ENCODE measurements at places on chromosomes 1 and 21.

- no peak for DNase-seq
Observed at GRCh38 chr1:5830771-5831599, 161.2 kb downstream of the NPHP4 start.

DNA sequence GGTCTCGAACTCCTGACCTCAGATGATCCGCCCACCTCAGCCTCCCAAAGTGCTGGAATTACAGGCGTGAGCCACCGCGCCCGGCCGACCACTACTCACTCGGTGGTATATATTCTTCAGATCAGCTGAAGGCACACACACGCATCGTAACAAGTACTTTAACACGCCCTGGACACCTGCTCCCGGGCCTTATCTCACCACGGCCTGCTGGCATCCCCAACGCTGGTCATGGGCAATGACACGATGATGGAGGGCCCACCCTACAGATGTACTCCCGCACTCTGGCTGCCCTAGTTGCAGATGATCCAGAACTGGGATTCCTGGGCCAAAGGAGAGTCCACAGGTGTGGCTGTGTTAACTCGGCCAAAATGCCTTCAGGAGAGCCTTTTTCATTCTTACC lies 11.6 kb downstream of the UBE2J2 start:
- no peak for DNase-seq

DNA sequence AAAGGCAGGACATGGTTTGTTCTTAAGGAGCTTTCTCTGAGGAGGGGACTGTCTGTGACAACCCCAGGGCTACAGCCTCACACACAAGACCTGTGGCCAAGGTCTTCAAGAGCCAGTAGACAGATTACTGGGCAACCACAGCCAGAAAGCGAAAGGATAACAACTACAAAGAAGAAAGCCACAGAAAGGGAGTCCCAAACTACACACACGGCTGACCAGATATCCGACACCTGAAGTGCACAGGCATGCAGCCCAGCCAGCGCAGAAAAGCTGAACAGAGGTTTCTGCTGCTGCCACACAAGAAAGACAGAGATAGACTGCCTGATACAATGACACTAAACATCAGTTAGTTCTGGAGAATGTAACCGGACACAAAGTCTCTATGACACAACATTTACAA lies 21.4 kb upstream of the NADK start:
- DNase-seq: no peak

GRCh38 chr1:33599516-33600115 lies 127.2 kb downstream of the ZSCAN20 start:
- DNase-seq: no peak

- no peak for DNase-seq
Observed at GRCh38 chr1:52641307-52641706, 8.3 kb downstream of the SHISAL2A start.

DNA sequence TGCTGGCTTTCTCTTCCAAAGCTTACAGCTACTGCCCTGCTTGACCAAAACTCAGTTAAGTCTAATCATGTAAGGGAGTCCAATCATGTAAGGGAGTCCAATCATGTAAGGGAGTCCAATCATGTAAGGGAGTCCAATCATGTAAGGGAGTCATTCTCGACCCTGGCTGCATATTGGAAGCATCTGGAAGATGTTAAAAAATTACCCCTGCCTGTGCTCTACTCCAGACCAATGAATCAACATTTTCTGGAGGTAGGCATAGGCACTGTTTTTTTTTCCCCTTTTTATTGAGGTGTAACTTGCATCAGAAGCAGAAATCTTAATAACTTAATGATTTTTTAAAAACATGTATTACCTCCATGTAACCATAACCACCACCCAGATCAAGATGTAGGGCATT lies 9.4 kb downstream of the PIGP start:
- no peak for DNase-seq

DNA sequence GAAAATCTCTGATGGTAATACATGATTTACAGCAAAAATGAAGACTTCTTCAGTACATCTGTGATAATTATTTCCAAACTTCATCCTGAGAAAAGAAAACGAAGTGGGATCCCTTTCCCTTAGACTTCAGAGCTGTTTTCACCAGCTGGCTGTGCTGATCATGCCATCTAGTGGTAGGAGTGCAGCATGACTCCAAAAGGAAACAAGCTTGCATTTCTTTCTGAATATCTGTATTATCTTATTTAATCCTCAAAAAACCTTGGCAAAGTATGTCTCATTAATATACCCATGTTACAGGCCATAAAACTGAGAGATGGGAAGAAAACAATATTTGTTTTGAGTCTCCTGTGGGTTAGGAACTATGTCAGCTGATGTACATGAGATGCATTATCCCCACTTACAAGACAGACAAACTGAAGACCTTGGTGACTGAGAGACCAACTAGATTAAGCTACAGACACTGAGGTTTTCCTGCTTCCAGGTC lies 9.8 kb upstream of the GJA8 start:
- no peak for DNase-seq

DNA sequence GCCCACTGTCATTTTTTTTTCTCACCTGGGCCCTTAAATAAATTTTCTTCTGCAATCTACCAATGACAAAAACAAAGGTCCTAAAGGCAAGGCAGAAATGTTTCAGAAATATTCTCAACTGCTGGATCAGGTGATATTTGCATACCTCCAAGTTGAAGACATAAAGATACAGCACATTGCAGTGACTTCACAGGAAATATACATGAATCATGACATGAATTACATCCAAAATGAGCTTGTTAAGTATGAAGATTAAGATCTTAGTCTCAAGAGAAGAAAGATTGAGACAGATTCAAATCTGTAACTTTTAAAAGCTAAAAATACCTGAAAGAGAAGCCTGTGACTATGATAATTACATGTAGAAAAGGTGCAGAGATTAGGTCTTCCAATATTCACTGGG lies 207.8 kb downstream of the SIPA1L2 start:
- DNase-seq: no peak

GRCh38 chr1:228402641-228403025 lies 4.0 kb downstream of the TRIM11 start:
- DNase-seq: no peak

- DNase-seq: no peak
Observed at GRCh38 chr1:57898531-57898930, 474.7 kb upstream of the DAB1 start.

DNA sequence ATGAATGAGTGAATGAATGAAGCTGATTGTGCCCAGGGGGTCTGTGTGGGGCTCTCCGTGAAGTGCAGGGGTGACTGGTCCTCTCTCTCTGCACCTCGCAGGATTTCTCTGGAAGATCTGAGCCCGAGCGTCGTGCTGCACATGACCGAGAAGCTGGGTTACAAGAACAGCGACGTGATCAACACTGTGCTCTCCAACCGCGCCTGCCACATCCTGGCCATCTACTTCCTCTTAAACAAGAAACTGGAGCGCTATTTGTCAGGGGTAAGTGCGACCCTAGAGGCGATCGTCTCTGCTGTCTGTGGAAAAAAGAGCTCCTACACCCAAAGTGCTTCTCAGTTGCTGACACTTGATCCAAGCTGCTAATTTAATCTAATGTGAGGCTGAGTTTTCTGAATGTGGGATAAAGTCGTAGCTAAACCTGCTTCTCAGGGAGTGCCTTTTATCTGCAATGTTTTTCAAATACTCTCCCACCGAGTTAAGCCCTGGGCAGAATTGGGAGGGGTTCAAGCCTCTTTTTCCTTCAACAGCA lies 101.7 kb downstream of the HUNK start:
- no peak for DNase-seq

- no peak for DNase-seq
Observed at GRCh38 chr21:40243685-40244084, 376.4 kb downstream of the PCP4 start.

GRCh38 chr21:38126666-38127303 lies 130.0 kb upstream of the KCNJ15 start:
- DNase-seq: peak; percentile 3

DNA sequence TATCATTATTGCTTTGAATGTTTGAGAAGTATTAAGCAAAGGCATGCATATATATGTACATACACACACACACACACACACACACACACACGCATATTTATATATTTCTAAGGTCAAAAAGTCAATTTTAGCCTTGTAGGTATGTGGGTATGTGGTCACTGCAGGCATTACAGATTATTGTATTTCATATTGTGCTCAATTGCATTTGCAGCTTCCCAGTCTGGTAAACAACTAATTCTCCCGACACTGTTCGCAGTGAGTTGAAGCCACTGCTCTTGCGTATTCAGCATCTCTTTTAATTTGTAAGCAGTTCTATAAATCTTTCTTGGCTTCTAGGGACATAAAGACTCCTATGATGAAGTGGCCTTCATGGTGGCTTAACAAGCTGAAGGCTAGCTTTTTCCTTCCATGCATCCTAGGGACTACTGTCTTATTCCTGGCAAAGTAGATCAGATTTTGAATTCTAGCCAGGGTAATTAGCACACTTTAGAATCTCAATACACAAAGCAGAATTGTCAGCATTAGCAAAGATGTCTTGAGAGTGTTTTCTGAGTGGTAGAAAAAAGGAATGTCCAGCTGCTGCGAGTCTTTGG lies 368.6 kb upstream of the NEGR1 start:
- DNase-seq: no peak

GRCh38 chr1:116020668-116021272 lies 44.5 kb downstream of the SLC22A15 start:
- DNase-seq: peak; percentile 6

GRCh38 chr1:154352581-154353459 lies 27.5 kb downstream of the ATP8B2 start:
- no peak for DNase-seq

DNA sequence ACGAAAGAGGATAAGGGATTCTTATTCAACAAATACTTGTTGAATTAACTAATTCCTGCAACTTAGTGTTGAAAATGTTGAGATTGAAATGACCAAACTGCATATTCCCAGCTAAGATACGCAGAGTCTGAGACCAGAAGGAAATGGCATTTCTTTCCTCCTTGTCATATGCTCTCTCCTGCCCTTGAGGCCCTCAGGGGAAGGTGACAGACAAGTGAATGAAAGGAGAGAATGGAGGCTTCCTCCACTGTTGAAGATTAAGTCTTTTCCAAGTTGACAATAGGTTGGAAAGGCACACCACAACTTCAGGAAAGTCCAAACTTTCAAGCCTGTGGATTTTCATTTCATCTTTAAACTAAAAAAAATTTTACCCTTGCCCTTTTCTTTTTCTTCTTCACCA lies 3.1 kb upstream of the ZNF697 start:
- DNase-seq: no peak

DNA sequence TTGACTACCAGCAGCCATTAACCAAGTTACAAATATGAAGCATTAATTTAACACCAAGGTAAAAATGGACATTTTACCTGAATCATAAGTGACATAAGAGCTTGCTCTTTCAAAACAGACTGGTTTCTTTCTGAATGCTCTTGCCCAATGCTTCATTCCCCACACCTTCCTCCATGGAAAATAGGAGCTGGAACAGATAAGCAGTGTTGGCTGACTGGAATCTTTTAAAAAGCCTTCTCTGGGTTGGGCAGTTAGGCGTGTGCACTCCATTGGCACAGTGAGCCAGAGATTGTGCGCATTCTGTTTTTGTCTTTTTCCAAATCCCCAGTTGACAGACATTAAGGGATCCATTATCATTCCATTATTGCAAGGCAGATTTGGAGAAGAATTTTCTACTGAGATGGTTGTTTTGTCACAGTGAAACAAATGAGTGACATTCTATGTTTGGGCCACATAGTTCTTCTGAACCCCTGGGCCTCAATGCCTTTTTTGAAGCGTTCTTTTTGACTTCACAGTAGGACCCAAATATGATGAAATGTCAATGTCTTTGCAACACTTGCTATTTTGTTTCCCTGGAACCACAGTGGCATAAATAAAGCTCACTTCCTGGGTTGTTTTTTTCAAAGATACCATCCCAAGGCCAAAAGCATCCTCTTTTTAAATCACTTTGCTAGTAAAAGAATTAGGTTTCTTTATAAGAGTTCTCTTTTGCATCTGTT lies 32.3 kb downstream of the LRRC8B start:
- no peak for DNase-seq

DNA sequence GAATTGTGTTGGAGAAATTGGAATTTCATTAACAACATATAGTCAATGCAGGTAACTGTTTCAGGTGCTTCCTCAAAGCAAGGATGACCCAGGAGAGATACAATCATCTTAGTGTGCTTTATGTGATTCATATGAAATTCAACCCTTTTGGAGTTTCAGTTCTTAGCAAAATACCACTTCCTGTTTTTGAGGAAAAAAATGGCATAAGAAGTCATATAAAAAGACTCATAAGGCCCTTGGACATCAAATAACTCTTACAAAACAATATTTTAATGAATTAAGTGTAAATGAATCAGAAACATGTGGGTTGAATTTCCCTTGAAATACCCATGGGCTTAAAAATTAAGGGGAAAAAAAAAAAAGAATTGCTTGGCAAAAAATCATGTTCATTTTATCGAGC lies 926.6 kb downstream of the LTN1 start:
- DNase-seq: no peak

GRCh38 chr1:221241592-221241991 lies 362.3 kb downstream of the HLX start:
- DNase-seq: no peak

DNA sequence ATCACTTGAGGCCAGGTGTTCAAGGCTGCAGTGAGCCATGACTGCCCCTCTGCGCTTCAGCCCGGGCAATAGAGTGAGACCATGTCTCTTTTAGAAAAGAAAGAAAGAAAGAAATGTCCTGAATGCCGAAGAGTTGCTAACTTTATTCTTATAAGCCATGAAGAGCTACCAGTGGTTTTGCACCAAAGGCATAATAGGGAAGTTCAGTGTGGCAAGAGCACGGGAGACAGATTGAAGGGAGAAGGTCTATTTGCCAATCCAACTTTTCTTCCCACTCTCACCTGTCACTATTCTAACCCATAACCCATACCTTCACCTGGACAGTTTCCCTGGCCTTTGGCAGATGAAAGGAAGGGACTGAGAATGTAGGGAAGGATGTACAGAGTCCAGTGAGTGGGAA lies 4.4 kb upstream of the PEA15 start:
- no peak for DNase-seq

DNA sequence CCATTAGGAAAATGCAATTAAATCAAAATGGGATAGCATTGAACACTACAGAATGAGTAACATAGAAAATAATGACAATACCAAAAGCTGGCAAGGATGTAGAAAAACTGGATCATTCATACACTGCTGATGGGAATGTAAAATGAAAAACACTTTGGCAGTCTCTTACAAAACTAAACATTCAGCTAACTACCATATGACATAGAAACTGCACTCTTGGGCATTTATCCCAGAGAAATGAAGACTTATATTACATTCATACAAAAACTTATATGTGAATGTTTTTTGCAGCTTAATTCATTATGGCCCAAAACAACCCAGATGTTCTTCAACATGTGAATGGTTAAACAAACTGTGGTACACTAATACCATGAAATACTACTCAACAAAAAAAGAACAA lies 66.4 kb downstream of the ANKRD13C start:
- no peak for DNase-seq

DNA sequence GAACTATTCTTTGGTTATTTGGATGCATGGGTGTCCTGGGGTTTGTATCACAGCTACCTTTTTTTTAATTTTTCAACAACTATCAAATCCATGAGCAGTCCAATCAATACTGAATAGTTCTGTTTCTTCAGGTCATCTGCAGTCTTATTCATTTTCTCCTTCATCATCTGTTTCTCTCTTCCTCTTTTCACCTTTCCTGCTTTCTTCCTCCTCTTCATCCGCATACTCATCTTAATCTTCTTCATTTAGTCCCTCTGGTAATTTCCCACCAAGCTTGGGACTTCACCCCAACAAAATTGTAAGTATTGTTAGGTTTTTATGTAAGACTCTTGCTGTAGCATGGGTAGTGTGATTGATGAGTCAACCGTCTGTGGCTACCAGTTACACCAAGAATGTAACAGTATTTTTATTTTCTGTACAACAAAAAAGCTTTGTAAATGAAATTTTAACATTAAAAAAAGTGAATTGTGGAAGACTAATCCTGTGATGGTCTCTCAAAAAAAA lies 184.1 kb upstream of the RNPC3 start:
- DNase-seq: no peak

- no peak for DNase-seq
Observed at GRCh38 chr1:221915764-221916163, 173.9 kb upstream of the DUSP10 start.

Measured in stimulated activated CD8-positive, alpha-beta memory T cell treated with anti-CD3 and anti-CD28 coated beads, Interleukin-4, amount 100 ng/mL, for 4 hours (primary cell).